WTC11 (cell line): ENCODE measurements at places on chromosomes 4 and X. TPM values are rescaled to one million over a fixed set of nuclear protein-coding genes. Genes with fewer than 3 reads are reported as not detected.
A peak's percentile ranks its signal among the peaks of the same experiment; 100 is the strongest.

DNA sequence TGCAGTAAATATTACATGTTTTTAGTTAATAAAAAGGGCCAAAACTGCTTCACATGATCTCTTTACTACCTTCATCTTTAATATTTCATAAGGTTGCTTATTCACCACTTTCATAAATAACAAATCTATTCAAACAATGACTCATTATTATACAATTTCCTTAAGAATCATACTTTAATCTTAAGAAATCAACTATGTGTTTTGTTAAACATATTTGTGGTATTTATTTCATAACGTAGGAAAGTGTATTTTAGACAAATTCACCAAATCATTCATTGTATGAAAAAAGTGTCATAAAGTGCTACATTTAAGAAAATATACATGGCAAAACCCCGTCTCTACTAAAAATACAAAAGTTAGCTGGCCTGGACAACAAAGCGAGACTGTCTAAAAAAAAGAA lies 150.5 kb upstream of the RXFP1 start:
- no peak for DNase-seq

DNA sequence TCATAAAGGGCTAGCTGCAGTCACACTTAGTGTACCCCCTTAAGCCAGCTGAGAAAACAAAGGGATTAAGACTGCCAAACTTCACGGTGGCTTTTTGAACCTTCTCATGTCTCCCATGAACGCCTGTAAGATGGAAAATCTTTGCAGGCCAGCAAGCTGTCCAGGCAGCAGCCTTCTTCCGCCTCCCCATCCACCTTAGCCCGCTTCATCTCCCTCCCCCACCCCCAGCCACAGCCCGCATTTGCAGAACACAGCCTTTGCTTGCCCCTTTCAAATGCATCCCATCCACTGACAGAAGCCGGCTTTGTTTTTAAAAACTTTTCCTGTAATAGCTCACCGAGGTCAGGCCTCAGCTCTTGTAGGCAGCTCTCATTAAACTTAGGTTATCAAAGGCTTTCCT lies 113.8 kb upstream of the FAM9B start:
- peak; percentile 24 for DNase-seq

The ZRSR2 gene
- 7.0 to 8.9 TPM (median 8.6 TPM) in 3 replicates for total RNA-seq

DNA sequence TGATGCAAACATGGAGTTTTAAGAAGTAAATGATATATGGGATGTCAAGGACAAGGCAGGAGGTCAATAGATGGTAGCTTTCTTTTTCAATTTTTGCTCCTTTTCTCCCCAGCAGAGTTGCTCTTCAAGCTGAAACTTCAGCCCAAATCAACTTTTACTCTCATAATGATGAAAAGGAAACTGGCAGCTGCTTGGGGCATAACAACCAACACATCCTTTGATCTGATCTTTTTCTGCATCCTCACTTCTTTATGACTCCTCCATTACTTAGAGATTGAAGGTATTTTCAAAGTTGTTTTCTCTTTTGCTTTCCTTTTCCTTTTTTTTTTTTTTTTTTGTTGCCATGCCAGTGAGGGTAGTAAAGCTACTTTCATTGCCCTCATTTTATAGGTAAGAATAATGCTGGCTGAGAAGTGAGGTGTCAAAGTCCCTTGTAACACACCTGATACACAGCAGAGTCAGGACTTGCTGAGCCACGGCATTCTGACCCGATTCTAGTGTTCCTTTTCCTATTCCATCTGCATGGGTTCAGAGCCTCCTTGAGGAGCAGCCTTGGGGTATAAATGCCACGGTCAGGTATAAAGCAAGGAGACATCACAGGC lies 26.9 kb downstream of the SLC2A9 start:
- no peak for DNase-seq

DNA sequence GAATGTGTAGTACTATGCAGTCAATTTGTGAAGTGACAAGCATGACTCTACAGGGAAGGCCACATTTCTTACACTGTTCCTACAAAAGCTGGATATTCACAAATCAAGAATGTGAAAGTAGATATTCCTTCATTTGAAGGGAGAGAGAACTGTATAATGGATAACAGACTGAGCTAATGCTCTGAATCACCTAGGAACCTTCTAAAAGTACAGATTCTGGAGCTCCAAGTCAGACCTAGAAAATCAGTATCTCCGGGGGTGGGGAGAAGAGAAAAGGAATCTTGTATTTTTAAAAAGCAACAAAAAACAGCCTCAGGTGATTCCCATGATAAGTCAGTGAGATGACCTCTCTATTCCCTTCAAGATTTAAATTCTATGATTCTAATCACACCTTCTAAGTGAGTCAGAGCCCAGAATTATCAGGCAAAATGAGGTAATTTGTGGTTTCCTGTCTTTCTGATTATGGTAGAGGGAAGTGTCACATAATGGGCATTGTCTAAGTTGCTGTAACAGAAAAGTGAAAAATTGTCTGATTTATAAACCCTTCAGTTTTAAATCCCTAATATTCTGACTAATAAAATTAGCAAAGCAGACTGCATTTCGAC lies 80.9 kb downstream of the IL21 start:
- DNase-seq = no peak

The UGT2B10 gene
- 0.16 to 0.17 TPM (median 0.16 TPM) in 3 replicates for total RNA-seq

GRCh38 chr4:87532109-87532508 lies 2.9 kb upstream of the SPARCL1 start:
- DNase-seq = no peak

GRCh38 chr4:118898221-118898620 lies 9.6 kb downstream of the SYNPO2 start:
- no peak for DNase-seq

The CLIC2 gene
- total RNA-seq = 0.66 to 1.3 TPM (median 1.1 TPM) in 3 replicates

GRCh38 chr4:106854569-106855351 lies 181.4 kb downstream of the DKK2 start:
- DNase-seq = no peak

The BEX5 gene
- total RNA-seq = 7.4 to 11.0 TPM (median 8.9 TPM) in 3 replicates

The RTL5 gene
- total RNA-seq = 0.76 to 1.3 TPM (median 1.0 TPM) in 3 replicates

DNA sequence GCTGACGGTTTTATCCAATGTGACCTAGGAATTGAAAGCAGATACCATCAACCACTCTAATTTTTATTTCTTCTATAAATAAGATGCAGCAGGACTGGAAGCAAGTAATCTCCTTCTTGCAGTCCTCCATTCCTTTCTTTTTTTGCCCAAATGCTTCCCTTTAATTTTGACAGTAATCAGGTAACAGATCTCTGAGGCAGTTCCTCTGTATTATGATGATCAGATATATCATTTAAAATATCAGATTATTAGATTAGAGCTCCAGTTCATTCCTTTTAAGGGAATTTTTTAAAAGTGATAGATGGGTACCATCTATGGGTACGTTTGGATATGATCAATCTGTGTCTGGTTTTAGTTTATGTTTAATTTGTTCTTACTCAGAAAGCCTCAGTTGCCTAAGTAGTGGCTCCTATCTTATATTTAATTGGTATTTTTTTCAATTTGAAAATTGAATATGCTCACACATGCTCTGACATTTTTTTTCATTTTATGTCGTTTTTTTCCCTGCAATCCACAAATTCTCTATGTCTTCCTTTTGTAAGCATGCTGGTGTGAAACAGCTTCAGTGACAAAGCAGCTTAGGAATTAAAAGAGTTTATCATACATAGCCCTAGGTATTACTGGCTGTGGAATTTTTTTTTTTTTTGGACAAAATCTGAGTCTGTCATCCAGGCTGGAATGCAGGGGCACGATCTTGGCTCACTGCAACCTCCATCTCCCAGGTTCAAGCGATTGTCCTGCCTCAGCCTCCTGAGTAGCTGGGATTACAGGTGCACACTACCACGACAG lies 73.7 kb upstream of the ANK2 start:
- no peak for DNase-seq

GRCh38 chr4:140049849-140050637 lies 103.9 kb downstream of the MAML3 start:
- peak; percentile 61 for DNase-seq

GRCh38 chr4:86670756-86671155 lies 76.6 kb downstream of the PTPN13 start:
- no peak for DNase-seq

GRCh38 chr4:140937866-140938265 lies 181.7 kb upstream of the TBC1D9 start:
- no peak for DNase-seq

- DNase-seq = no peak
Observed at GRCh38 chr4:14169460-14169859, 541.9 kb upstream of the BOD1L1 start.

- DNase-seq = no peak
Observed at GRCh38 chr4:1315836-1316536, 26.3 kb downstream of the MAEA start.

GRCh38 chrX:107654566-107654871 lies 26.2 kb downstream of the PRPS1 start:
- DNase-seq = no peak

DNA sequence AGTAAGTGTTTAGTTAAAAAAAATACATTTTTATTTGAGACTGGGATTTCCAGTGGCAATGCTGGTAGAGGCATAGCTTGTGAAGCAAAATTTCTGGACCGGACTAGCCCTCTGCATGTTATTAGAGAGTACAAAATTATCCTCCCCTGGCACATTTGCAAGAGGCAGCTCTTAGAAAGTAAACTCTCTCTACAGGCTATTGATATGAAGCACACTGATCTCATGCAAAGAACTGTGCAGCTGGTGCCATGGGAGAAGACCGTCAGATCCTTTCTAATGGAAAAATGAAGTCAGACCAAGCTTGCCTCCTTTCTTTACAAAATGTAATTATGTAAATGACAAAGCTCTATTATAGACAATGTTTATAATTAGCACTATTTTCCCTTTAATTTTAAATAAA lies 2717.2 kb downstream of the PCDH7 start:
- DNase-seq = no peak

The MAGEA4 gene
- 3.2 to 11.4 TPM (median 11.3 TPM) in 3 replicates for total RNA-seq
